Posterior vena cava (tissue), 2 donors: ENCODE measurements at places on chromosomes 7 and 10. TPM values are rescaled to one million over a fixed set of nuclear protein-coding genes. Genes with fewer than 3 reads are reported as not detected.

The CCNJ gene
- total RNA-seq, result 4.8 TPM

The METTL27 gene
- 0.90 TPM for total RNA-seq

The MYO3A gene
- total RNA-seq, result 0.42 TPM

The CPN1 gene
- total RNA-seq, result not detected

The CCL26 gene
- total RNA-seq, result 0.97 TPM

The PCBD1 gene
- 54.1 TPM for total RNA-seq

The SDHAF3 gene
- total RNA-seq, result 12.7 TPM

The PNLIPRP2 gene
- not detected for total RNA-seq

The OR13A1 gene
- total RNA-seq, result not detected

The ADAM12 gene
- 2.8 TPM for total RNA-seq

The RAB18 gene
- 94.7 TPM for total RNA-seq

The SPAM1 gene
- not detected for total RNA-seq

The GPR85 gene
- total RNA-seq, result 1.2 TPM

The MINPP1 gene
- total RNA-seq, result 10.2 TPM

The TFPI2 gene
- 2.3 TPM for total RNA-seq

The SFRP4 gene
- 197 TPM for total RNA-seq

The AKR1C4 gene
- not detected for total RNA-seq

The OR2A5 gene
- not detected for total RNA-seq

The DGKI gene
- total RNA-seq, result 2.4 TPM

The HOXA7 gene
- total RNA-seq, result 6.2 TPM

The NKX2-3 gene
- total RNA-seq, result not detected

The KDM7A gene
- 23.1 TPM for total RNA-seq
